A549 treated with Hydrocortisone at 1 μM for 4 hours (cell line): ENCODE measurements at places on chromosomes 5 and 9. TPM values are rescaled to one million over a fixed set of nuclear protein-coding genes. Genes with fewer than 3 reads are reported as not detected.

CHMP5 gene
- total RNA-seq: 67.3 to 80.6 TPM (median 70.3 TPM) in 5 replicates

CDC23 gene
- 20.1 to 38.6 TPM (median 25.6 TPM) in 5 replicates for total RNA-seq

KIF24 gene
- 3.0 to 3.5 TPM (median 3.3 TPM) in 5 replicates for total RNA-seq

C8G gene
- 0.62 to 1.7 TPM (median 1.2 TPM) in 5 replicates for total RNA-seq

ZNF454 gene
- not detected in 5 replicates for total RNA-seq
